NCI-H1092 (cell line): ENCODE measurements at places on chromosomes 7 and 10.
A peak's percentile ranks its signal among the peaks of the same experiment; 100 is the strongest.

DNA sequence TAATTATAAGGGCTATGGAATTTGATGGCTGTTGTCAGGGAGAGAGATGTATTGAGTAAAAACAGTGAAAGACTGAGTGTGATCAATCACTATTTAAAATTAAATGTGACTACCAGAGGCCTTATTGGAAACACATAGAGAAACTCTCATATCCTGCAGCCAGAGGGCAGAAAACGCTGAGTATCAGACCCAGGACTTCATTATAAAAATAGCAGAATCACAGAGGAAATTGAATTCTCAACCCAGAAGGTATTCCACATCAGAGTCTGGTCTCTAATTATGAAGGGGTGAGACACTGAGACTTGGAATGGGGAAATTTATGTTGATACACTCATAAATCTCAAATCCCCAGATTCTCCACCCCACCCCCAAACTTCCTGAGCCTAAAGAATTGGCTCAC is 69.5 kb upstream of the IL6 start:
- DNase-seq, result no peak

DNA sequence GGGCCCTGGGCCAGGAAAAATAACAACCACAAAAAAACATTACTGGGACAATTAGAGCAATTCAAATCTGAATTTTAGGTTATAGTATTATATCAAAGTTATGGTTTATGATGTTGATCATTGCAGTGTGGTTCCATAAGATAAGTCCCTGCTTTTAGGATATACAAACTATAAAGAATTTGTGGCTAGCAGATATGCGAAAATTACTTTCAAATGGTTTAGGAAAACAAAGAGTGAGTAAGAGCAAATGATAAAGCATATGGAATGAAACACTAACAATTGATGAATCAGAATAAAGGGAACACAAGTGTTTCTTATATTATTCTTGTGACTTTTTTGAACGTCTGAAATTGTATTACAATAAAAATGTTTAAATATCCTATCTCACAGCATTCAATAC is 64.4 kb upstream of the HECTD2 start:
- DNase-seq, result no peak

DNA sequence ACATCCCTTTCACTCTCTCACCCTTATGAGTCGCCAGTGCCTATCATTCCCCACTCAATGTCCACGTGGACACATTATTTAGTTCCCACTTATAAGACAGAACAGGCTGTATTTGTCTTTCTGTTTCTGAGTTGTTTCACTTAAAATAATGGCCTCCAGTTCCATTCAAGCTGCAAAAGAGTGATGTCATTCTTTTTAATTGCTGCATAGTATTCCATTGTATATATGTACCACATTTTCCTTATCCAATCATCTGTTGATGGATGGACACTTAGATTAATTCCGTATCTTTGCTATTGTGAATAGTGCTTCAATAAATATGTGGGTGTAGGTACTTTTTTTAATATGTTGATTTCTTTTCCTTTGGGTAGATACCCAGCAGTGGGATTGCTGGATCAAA is 79.1 kb downstream of the ZNF365 start:
- no peak for DNase-seq

- DNase-seq, result no peak
These were observed 40.6 kb upstream of the VKORC1L1 start for GRCh38 chr7:65832281-65832680.

- no peak for DNase-seq
These were observed 53.9 kb downstream of the MRPS24 start for GRCh38 chr7:43815373-43815772.

GRCh38 chr10:68271196-68271882 is 39.4 kb upstream of the ATOH7 start:
- DNase-seq, result peak; percentile 5

- no peak for DNase-seq
These were observed 121.0 kb upstream of the TBX20 start for GRCh38 chr7:35374858-35375257.

DNA sequence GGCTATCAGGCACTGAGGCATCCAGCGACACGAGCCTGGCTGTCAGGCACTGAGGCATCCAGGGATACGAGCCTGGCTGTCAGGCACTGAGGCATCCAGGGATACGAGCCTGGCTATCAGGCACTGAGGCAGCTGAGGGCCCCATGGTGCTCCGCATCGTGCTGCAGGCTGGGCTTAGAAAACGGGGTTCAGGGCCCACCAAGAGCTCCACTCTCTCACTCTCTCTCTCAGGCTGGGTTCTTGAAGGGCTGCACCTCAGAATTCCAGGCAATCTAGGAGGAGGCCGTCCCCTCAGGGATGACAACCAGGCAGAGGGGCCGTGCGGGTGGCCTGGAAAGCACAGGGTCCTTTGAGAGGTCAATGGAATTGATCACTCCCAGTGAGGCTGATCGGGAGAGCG is 69.0 kb downstream of the CFAP46 start:
- no peak for DNase-seq

DNA sequence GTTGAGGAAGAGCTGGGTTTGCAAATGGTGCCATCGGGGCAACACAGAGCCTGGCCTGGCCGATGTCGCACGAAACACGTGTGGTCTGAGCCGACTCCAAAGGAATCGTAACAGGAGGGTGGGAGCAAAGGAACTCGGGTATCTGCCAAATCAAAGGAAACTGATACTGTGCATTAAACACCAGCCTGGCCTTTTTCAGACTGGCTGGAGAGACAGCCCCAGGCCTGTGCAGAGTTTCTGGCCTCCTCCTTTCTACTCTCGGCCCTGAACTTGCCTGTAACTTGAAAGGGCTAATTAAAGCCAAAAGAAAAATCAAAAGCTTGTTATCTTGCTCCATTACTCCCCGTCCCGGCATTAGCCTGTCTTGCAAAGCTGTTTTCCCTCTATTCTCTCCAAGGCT is 71.4 kb downstream of the PLXNA4 start:
- DNase-seq, result no peak

- no peak for DNase-seq
These were observed 266.2 kb upstream of the PHF14 start for GRCh38 chr7:10707519-10707918.

DNA sequence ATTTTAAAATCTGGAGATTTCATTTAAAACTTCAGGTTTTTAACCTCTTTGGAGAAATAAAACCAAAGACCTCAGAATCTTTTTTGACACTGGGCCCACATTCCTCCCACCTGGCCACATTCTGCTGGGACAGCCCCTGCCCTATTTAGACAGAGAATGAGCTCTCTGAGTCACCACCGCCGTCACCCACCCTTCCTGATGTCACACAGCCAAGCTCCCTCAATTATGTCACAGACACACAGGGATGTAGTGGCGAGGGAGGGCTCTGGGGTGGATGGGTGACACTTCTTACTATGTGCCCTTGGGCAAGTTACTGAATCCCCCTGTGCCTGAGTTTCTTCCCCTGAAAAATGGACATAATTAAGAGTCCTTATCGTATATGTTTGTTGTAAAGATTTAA is 162.6 kb downstream of the RAB11FIP2 start:
- DNase-seq, result no peak

- DNase-seq, result no peak
These were observed 54.3 kb upstream of the ECHDC3 start for GRCh38 chr10:11687779-11688447.

DNA sequence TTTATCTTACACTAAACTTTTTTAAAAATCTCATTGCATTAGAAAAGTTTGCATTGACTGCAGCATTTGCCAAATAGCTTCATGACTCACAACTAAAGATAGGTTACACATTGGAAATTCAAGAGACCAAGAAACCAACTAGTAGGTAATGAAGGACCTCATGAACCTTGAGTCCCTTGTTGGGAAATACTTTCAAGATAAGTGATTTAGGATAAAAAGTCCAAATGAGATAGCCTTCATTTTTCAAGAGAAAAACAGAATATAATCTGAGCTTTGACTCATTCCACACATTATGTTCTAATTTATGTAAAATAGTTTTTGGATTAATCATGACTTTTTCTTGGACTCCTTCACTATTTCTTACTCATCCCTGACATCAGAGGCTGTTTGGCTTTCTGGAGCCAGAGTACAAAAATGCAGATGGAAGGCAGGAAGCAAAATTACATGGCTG is 13.1 kb upstream of the LIPF start:
- no peak for DNase-seq

- DNase-seq, result no peak
These were observed 201.2 kb downstream of the PTN start for GRCh38 chr7:137142376-137142775.

DNA sequence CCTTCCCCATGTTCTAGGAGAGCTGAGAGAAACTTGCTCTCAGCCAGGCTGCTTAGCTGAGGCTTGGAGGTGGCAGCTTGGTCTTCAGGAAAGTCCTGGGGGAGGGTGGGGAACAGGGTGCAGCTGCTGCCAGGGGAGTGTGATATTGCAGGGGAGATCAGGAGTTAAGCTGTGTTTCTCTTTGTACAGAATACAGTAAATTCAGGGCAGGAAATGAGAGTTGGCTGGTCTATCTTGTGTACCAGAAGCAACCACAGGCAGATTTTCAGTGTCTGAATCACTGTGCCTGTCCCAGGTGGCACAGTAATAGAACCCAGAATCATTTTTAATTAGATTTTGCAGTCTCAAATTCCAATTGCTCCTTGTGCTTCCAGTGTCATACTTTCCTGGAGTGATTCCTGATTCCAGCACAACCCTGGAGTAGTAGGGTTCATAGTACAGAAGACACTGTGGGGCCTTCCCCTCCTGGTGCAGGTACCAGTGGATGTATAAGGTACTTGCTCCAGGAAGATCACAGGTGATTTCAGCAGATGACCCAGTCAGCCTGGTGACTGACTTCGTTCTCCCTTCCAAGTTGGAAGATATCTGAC is 94.0 kb upstream of the TARP start:
- DNase-seq, result no peak

DNA sequence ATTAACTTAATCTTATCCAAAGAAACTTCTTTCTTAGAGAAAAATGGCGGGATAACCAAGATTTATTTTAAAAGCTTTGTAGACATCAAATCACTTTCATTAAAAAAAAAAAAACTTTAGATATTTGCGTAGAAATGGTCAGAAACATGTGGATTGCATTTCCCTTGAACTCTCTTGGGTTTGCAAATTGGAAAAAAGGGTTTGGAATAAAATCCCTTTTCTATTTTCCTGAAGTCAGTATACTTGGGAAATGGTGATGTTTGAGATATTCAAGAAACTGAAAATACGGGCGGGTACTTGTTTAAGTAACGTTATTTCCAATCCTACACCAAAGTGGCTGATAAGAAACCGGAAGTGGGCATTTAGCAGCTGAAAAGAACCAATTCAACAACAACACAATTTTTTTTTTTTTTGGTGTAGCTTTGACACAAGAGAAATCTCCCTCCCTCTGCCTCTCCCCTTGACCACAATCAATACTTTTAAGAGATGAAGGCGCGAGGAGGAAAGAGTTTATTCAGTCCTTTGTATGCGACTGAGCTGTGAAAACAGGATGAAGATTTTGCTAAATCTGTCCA is 13.7 kb upstream of the GFRA1 start:
- DNase-seq, result no peak

DNA sequence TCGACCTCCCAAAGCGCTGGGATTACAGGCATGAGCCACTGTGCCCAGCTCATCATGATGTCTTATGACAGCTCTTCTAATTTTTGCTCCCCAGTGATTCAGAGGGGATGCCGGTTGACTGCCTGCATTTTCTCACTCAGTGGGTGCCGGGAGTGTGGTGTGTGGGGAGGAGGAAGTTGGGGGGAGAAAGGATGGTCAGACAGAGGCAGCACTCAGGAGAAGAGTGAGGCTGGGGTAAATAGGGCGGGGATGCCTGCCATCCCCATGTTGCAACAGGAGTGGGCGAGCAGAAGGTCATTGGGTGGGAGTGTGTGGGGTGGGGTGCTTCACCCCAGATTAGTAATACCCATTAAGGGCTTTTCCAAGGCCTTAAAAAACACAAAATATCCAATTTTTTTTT is 3.5 kb upstream of the CCL24 start:
- DNase-seq, result no peak

DNA sequence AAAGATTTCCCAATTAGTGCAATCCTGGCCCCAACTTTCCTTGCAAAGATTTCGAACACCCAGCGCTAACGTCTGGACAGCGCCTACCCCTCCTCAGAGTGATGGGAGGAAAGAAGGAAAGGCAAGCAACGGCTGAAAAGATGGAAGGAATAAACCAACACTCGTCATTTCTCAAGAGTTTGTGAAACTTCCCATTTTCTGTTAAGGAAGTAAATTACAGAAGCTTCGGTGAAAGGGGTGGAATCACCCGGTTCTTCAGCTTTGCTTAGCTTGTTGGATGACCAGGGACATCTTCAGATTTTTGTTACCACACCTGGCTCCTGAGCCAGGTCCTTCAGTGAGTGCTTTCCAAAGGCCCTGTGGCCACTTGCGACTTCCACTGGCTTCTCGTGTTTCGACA is 313.1 kb downstream of the SKIDA1 start:
- no peak for DNase-seq

GRCh38 chr7:118304100-118304499 is 79.6 kb downstream of the ANKRD7 start:
- no peak for DNase-seq

- DNase-seq, result no peak
These were observed 322.0 kb upstream of the SEMA3D start for GRCh38 chr7:85508642-85509410.

- no peak for DNase-seq
These were observed 121.7 kb downstream of the EMX2 start for GRCh38 chr10:117664288-117664687.

DNA sequence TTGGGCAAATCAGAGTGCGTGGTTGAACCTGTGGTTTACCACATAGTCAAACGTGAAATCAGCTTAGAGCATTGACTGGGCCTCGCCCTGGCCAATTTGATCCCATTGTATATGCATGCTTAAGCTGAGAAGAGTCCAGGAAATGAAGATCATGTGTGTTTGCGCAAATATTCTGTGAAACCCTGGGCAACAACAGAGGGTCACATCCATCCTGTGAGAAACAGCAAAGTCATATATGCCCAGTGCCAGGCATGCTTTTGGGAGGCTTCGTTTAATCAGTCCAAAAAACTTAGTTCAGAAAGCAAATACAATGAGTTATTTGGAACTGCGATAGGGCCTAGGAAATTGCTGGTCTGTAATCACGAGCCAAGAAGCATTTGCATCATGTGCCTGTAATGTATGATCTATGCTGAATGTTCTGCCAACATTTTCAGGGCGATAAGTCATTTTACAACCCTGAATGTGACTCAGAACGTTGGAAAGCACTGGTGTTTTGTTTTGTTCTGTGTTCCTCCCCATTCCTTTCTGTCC is 412.1 kb upstream of the CELF2 start:
- DNase-seq, result no peak

GRCh38 chr7:95686109-95686508 is 86.2 kb upstream of the DYNC1I1 start:
- DNase-seq, result peak; percentile 75

GRCh38 chr7:91915401-91916050 is 25.1 kb upstream of the AKAP9 start:
- DNase-seq, result no peak

GRCh38 chr10:61902445-61903220 is 1.1 kb downstream of the ARID5B start:
- DNase-seq, result no peak

DNA sequence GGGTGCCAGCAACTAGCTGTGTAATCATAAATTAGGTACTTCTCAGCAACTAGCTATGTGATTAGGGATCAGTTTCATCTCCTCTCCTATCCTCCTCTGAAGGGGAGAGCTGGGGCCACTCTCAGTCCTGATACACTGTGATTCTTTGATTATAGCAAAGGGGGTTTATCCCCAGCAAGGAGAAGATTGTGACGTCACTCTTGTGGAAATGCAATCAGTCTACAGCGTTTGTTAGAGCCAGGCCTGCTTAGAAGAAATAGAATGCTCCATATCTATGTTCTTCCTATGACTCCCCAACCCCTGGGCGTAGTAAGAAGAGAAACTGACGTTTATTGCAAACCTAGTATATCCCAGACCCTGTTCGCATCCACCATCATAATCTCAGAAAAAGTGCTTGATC is 308.2 kb downstream of the GFRA1 start:
- no peak for DNase-seq

GRCh38 chr10:47165711-47166404 is 134.1 kb upstream of the GDF10 start:
- no peak for DNase-seq
